ENCODE measurements at places on chromosomes 1 and 21. TPM values are rescaled to one million over a fixed set of nuclear protein-coding genes. Genes with fewer than 3 reads are reported as not detected.

GRCh38 chr1:178273707-178274410 is 180.0 kb downstream of the RASAL2 start:
- no peaks in the 10 kb centered on the region for H3K36me3 ChIP-seq
- no peaks in the 10 kb centered on the region for H3K4me1 ChIP-seq
- no peak for DNase-seq
- no peak overlapping the region for H3K4me3 ChIP-seq
- no peaks in the 10 kb centered on the region for H3K27me3 ChIP-seq

DNA sequence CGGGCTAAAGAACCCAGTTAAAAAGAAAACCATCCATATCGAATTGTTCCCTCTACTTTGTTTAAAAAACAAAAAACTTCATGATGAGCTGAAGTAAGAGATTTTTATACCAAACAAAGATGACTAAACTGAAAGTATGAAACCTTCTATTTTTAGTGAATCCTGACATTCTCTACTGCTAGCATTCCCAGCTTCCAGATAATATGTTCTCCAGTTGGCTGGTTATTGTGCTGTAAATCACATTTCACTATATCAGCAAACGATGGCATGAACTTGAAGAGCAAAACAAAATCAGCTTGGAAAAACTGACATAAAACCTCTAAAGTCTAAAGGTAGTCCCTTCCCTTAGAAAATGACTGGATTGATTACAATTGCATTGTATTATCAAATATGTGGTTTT is 68.1 kb upstream of the APP start:
- H3K4me1 ChIP-seq: peaks cover 2% of the 10 kb centered on the region
- H3K27me3 ChIP-seq: no peaks in the 10 kb centered on the region
- H3K36me3 ChIP-seq: no peaks in the 10 kb centered on the region
- H3K4me3 ChIP-seq: no peak overlapping the region
- H3K27ac ChIP-seq: no peak overlapping the region

DNA sequence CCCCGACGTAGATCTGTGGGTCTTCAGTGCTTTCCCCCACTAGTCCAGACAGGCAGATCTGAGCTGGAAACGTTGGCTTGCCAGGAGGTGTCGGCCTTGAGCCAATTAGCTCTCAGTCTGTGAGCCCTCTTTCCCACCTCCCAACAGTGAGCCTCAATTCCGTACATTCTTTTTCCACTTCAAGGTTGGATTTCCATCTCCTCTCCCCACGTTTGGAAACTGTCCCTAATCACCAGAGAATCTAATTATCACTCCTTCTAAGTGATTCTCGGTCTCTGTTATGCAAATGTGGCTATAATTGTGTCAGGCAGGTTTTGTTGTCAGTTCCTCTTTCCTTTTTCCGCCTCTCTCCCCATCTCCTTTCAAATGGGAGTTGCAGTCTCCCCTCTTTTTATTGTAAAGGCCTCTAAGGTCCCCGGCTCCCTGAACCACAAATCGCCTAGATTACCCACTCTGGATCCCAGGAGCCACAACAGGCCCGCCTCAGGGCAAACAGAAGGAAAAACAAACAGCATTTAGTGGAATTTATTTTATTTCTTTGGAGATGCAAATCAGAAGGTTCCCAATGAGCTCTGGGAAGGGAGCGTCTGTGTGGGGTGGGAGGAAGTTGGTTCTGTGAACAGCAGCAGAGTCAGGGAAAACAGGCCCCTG is 29.4 kb upstream of the LRRN2 start:
- H3K4me3 ChIP-seq: no peak overlapping the region
- no peaks in the 10 kb centered on the region for H3K27me3 ChIP-seq
- H3K4me1 ChIP-seq: no peaks in the 10 kb centered on the region
- no peaks in the 10 kb centered on the region for H3K36me3 ChIP-seq

Gene CLCNKB
- total RNA-seq: 0.39 TPM

DNA sequence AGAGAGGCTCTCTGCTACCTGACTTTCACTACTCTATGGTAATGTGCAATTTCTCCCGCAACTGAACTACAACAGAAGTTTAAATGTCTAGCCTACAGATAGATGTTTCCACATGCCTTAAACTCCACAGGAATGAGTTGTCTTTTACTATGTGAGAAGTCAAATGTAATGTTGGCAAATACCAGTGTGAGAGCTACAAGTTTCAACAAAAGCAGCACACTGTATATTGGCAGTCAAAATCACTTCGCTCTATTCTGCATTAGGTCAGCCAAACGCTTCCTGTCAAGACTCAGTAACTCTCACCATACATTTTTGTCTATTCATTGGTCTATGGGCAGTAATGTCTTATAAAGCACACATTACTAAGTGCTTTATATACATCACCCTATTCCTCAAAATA is 41.9 kb downstream of the LUZP1 start:
- no peak overlapping the region for H3K27ac ChIP-seq
- H3K36me3 ChIP-seq: no peaks in the 10 kb centered on the region
- H3K4me1 ChIP-seq: peaks cover 2% of the 10 kb centered on the region
- H3K27me3 ChIP-seq: no peaks in the 10 kb centered on the region

GRCh38 chr1:162857850-162858249 is 3.1 kb downstream of the CCDC190 start:
- H3K27ac ChIP-seq: peak overlapping the region; percentile 59
- peaks cover 18% of the 10 kb centered on the region for H3K4me1 ChIP-seq
- no peaks in the 10 kb centered on the region for H3K36me3 ChIP-seq
- no peak for DNase-seq

DNA sequence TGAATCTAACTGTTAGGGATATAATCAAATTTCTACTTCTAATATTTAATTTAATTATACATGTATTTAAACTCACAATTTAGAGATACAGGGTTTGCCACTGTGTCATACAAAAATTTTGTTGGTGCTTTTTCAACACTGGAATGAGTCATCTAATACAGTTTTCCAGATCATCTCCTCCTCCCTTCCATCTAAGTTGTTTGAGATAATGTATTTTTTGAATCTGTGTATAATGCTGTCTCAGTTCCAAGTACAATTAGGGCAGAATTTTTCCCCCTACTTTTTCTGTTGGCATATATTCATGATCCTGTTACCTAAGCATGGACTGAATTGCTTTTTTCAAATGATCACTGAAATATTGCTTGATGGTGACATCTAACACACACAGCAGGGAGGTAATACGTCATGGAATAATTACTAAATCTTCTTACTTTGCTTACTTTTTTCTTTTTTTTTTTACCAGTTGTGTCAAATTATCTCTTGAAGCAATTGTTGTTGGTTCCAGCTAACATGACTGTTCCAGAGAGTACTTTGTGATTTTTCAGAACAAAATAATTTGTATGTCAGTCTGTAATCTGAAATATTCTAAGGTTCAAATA is 146.0 kb downstream of the MAGI3 start:
- no peak for DNase-seq
- no peaks in the 10 kb centered on the region for H3K36me3 ChIP-seq
- H3K27me3 ChIP-seq: no peaks in the 10 kb centered on the region
- no peak overlapping the region for H3K4me3 ChIP-seq

Gene ITGB2
- 65.5 TPM for total RNA-seq

DNA sequence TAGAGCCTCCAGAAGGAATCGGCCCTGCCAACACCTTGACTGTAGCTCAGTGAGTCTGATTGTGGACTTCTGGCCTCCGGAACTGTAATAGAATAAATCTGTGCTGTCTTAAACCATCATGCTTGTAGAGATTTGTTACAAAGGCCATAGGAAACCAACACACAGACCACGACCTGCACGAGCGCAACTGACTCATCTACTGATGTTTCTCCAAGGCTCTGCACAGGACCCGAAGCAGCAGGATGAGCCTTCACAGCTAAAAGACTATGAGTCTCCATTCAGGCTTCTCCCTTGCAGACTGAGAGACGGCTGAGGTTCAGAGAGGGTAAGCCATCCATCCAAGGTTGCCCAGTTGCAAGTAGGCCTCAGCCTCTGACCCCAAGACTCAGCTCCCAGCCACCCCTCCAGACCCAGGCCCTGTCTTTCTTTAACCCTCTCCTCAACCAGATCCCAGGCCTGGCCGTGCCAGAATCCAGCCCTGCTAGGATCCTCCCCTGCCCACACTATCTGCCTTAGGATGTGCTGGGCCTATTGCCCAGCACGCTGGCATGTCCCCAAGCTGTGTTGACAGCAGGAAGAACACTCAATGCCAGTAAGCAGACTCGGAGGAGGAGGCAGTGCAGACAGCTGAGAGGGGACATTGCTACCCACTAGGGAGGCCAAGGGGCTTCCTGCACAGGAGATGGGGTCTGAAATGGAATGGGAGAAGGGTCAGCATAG is 109.0 kb downstream of the HMGB4 start:
- no peak for DNase-seq
- H3K36me3 ChIP-seq: no peaks in the 10 kb centered on the region

GRCh38 chr1:36151845-36152203 is 2.5 kb upstream of the TRAPPC3 start:
- no peaks in the 10 kb centered on the region for H3K27me3 ChIP-seq
- H3K27ac ChIP-seq: peak overlapping the region; percentile 73
- H3K4me1 ChIP-seq: no peaks in the 10 kb centered on the region
- H3K4me3 ChIP-seq: no peak overlapping the region
- H3K36me3 ChIP-seq: no peaks in the 10 kb centered on the region

DNA sequence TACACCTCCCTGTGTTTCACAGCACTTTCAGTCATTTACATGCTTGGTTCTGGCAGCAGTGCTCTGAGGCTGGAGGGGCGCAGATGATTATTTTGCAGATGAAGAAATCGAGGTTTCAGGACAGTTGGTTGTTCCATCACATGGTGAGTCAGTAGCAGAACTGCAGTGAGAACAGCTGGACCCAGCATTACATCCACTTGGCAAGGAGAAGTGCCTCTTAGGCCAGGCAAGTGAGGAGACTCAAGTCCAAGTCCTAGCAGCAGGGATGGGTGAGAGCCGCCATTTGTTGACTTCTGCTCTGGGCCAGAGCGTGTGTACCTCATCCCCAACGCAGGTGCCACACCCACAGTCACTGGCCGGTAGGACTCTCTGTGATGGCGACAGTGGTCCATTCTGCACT is 26.8 kb upstream of the EPHA8 start:
- H3K27me3 ChIP-seq: no peaks in the 10 kb centered on the region
- DNase-seq: no peak
- no peaks in the 10 kb centered on the region for H3K4me1 ChIP-seq
- no peaks in the 10 kb centered on the region for H3K36me3 ChIP-seq

GRCh38 chr1:101120868-101121267 is 95.3 kb upstream of the DPH5 start:
- no peak for DNase-seq
- no peaks in the 10 kb centered on the region for H3K4me1 ChIP-seq
- H3K27me3 ChIP-seq: no peaks in the 10 kb centered on the region

GRCh38 chr1:78497201-78497600 is 6.4 kb downstream of the PTGFR start:
- no peaks in the 10 kb centered on the region for H3K27me3 ChIP-seq
- H3K27ac ChIP-seq: no peak overlapping the region
- no peak for DNase-seq
- H3K4me3 ChIP-seq: no peak overlapping the region
- H3K4me1 ChIP-seq: no peaks in the 10 kb centered on the region
- H3K36me3 ChIP-seq: no peaks in the 10 kb centered on the region

DNA sequence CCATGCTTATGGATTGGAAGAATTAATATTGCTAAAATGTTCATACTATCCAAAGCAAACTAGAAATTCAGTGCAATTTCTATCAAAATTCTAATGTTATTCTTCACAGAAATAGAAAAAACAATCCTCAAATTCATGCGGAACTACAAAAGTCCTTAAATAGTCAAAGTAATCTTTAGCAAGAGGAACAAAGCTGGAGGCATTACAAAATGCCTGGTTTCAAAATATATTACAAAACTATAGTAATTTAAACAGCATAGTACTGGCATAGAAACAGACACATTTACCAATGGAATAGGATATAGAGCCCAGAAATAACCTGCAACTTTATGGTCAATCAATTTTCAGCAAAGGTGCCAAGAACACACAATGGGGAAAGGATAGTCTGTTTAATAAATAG is 3.8 kb downstream of the CTSS start:
- DNase-seq: no peak
- H3K4me3 ChIP-seq: no peak overlapping the region
- no peak overlapping the region for H3K27ac ChIP-seq
- no peaks in the 10 kb centered on the region for H3K27me3 ChIP-seq
- no peaks in the 10 kb centered on the region for H3K36me3 ChIP-seq

DNA sequence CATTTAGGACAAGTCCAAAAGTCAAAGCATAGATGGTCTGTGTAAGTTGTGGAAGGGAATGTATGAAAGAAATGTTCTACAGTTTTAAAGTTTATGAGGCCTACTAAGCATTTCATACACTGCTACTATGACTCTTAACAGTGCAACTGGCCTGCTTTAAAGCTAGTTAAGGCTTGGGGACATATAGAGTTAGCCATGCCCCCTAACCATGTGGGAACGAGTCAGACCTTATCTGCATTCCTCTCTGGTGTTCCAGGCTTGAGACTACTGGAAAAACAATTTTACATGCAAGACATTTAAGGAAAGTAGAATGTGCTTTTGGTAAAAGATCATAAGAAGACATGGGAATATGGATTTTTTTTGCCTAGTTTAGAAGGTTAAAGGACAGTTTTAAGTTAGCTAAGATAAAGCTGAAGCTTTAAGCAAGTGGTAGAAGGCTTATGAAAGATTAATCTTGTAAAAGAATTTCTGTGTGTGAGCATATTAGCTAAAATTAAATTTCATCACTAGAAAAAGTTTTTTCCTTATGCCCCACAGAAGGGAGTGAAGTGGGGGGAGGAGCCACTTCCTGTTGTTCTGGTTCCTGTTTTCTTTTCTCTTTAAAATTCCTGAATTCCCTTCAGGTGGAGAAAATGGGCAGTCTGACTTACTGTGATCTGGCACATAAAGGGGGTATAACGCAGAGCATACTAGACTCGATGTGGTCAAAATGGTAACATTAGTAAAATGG is 8.9 kb upstream of the CD48 start:
- H3K27me3 ChIP-seq: no peaks in the 10 kb centered on the region
- DNase-seq: no peak
- H3K4me3 ChIP-seq: no peak overlapping the region
- H3K36me3 ChIP-seq: no peaks in the 10 kb centered on the region

DNA sequence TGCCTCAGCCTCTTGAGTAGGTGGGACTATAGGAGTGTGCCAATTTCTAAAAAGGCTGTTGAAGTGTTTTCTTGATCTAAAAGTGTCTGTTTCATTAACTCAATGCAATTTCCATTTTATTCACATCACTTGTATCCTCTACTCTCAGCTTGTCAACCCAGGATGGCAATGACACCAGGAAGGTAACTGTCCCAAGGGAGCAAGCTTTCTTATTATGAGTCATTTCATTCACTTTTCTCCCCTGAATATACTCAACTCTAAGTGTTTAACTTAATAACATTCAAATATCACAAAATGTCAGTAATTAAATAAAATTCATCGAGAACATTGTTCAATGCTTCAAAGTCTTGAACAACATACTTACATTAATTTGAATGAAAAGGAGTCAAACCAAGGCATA is 22.9 kb upstream of the GFI1 start:
- H3K4me1 ChIP-seq: no peaks in the 10 kb centered on the region
- H3K4me3 ChIP-seq: no peak overlapping the region
- H3K27ac ChIP-seq: no peak overlapping the region
- no peak for DNase-seq
- no peaks in the 10 kb centered on the region for H3K36me3 ChIP-seq

DNA sequence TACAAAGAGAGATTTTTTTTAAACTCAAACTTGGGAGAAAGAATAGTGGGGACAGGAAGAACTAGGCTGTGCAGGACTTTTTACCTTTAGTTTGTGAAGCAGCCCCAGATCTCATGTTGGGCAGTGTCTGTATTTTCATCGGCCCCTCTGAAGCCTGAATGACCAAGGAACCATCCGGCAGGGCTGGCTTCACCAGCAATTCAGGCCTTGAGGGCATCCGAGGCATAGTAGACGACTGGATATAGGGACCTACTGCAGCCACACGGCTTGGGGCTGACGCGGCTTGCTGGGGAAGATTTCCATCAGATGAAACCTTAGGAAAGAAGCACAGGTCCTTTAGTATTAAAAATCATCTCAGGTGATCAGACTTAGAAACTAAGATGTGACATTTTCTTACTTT is 43.7 kb downstream of the TP53BP2 start:
- H3K4me3 ChIP-seq: no peak overlapping the region
- no peak overlapping the region for H3K27ac ChIP-seq
- no peak for DNase-seq
- H3K27me3 ChIP-seq: no peaks in the 10 kb centered on the region
- H3K36me3 ChIP-seq: peaks cover 8% of the 10 kb centered on the region
- peaks cover 2% of the 10 kb centered on the region for H3K4me1 ChIP-seq

Data from aorta (tissue), 5 donors.